Left cardiac atrium (tissue), 4 donors: ENCODE measurements at places on chromosomes 6 and 20. TPM values are rescaled to one million over a fixed set of nuclear protein-coding genes. Genes with fewer than 3 reads are reported as not detected.

The GPR6 gene
- not detected for total RNA-seq

The ZC2HC1B gene
- not detected for total RNA-seq

The TRIM40 gene
- total RNA-seq = not detected

The TCP11 gene
- not detected for total RNA-seq

The DEFB123 gene
- not detected for total RNA-seq

The TGM2 gene
- 695 TPM for total RNA-seq

The PEX3 gene
- 21.7 TPM for total RNA-seq

The FAM217A gene
- total RNA-seq = not detected

The DDX43 gene
- total RNA-seq = 0.80 TPM

The CD24 gene
- 0.80 TPM for total RNA-seq
